Fibroblast of upper back skin (primary cell): ENCODE measurements at places on chromosomes 12 and 14.
A peak's percentile ranks its signal among the peaks of the same experiment; 100 is the strongest.

DNA sequence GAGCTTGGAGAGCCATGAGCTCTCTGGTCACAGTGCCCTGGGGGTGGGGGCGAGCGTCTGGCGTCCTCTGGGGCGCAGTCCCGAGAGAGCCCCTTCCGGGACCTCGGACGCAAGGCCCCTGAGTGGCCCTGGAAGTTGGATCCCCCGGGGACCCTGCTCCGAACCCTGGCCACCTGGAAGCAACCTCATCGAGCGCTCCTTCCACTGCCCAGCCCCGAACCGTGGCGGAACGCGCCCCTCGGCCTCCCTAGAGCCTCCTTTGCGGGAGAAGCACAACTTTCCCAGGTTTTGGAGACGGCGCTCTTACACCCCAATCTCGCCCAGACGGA, 1.2 kb downstream of the NOS1 start:
- no peak for DNase-seq

DNA sequence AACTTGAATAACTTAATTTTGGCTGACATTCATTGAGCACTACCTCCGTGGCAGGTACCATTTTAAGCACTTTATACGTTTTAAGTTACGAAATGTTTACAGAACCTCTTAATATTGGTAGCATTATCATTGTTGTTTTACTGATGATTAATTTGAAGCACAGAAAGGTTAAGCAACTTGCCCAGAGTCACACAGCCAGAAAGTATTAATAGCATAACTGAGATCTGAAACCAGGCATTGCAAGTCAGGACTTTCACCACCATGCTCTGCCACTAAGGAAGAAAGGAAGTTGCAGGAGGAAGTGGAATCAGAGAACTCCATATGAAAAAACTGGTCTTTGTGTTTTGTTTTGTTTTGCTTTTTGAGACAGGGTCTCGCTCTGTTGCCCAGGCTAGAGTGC, 28.2 kb upstream of the BCAT1 start:
- DNase-seq, result no peak

- DNase-seq, result no peak
Measured at GRCh38 chr12:57936513-57936883, 4.9 kb upstream of the ATP23 start.

DNA sequence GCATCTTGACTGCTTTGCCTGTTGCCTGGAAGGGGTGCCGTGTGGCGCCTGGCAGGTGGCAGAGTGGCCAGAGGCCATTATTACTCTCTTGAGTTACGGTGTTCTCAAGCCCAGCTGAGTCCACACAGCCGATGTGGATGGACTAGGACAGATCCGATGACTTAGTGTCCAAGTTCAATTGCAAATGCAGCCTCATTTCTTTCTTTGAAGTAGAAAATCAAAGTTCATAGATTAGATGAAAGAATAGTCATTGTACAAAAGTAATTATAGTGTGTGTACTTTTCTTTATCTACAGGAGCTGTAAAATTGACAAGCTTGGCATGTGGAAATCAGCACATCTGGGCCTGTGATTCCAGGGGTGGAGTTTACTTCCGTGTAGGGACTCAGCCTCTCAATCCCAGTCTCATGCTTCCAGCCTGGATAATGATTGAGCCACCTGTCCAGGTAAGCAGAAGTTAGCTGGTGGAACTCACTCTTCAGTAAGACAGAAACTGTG, 44.7 kb downstream of the ANKRD9 start:
- DNase-seq, result no peak

DNA sequence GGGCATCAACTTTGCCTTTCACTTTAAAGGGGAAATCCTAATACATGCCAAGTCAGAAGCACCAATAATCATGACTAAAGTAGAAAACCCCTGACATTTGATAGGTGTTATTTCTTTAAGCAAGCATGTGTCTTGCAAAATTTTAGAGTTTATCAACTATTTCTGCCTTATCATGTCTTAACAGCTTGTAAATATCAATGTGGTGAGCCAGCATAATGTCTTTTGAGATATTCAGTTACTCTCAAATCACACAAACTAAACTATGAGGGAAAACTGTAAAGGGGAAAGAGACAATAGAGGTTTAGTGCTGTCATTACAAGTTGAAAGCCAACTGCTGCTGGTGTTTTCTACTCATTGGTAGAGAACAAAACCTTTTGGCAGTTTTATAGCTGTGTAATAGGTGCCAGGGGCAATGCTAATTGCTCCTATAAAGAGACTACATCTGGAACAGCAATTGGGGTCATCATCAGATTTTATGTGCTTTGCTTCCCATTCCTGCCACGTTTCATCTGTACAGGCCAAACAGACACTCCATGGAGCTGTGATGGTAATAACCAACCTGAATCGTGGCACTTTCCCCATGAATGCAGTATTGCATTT, 1027.4 kb downstream of the FSCB start:
- DNase-seq, result no peak

DNA sequence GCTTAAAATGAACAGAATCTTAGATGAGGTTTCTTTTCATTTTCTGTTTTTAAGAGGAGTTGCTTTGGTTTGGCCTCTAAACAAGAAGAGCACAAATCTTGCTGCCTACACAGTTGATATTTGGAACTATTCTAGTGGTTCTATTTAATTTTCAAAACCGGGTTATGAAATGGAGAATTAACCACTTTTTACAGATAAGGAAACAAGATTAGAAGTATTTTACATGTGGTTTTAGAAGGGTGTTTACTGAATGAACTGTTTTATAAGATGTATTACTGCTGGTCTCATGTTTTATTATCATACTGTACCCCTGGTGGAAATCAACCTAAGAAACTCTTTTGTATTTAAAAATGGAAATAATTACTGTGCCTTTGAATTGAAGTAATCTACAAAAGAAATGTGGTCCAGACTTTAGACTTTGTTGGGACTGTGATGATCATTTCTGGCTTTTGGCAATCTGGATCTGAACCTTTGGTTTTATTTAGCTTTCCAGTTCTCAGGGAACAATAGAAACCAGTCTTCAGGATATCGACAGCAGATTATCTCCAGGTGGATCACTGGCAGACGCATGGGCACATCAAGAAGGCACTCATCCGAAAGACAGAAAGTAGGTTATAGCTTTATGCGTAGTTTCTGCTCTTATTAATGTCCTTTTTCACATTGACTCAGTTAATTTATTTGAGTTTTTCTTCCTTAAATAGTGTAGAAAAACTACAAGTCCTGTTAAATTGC, 43.2 kb downstream of the TBK1 start:
- DNase-seq, result no peak

DNA sequence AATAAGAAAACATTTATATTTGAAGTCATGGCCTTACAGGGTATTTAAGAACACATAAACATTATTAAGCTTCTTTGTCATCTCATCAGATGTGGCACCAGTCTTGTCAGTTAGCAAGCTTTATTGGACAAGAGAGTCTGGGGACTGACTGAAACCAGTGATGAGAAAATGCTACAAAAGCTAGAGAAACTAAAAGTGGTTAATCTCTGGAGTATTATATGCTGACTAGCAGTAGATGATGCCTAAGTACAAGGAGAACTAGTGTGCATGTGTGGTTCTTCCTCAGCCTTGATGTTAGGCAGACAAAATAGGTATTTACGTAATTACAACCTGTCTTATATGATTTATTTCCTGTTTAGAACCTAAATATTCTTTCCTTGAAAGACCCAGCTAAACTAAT, 176.5 kb downstream of the CPNE8 start:
- no peak for DNase-seq

GRCh38 chr14:95155045-95155444, 2.3 kb downstream of the DICER1 start:
- no peak for DNase-seq

- no peak for DNase-seq
Measured at GRCh38 chr14:93688820-93689219, 99.5 kb downstream of the PRIMA1 start.

DNA sequence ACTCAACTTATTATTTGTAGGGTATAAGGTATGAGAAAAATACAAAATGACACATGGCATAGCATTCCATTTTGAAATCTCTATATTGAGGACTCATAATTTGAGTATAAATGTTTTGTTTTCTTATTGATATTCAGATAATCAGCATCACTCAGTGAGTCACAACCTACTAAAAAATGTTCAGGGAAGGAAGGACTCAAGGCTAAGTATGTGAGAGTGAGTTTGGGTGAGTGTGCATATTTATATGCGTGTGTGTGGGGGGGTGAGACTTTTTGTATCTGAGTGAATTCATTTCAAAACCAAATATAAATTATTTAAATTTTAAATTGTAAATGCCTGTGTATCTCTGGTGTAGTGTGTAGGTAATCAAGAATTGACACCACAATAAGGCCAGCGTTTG, 87.8 kb upstream of the PRKD1 start:
- no peak for DNase-seq

- no peak for DNase-seq
Measured at GRCh38 chr12:4471256-4471655, 25.6 kb upstream of the FGF6 start.

DNA sequence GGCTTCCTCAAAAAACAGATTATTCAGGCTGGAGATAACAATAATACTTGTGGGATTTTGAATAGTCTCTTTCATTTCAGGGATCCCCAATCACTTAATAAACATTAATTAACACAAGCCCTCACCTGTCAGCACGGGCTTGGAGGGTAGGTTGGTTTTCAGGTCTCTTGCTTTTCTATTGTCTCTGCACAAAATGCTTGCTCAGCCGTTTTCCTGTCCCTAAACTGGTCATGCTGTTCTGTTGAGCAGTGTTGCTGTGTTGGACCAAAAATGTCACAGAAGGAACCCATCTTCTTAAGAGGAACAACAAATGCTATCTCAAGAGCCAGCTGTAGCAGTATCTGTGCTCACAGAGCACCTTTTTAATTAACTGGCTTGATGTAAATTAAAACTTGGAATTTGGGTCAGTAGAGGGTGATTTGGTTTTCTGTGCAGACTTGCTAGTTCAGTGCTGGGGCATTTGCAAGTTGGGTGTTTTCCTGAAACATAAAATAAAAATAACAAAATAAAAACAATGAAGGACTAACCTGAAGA, 231.8 kb upstream of the CRY1 start:
- DNase-seq, result no peak

- peak; percentile 71 for DNase-seq
Measured at GRCh38 chr12:91144053-91144452, 32.8 kb upstream of the LUM start.

- no peak for DNase-seq
Measured at GRCh38 chr14:64598404-64598803, 48.6 kb downstream of the PPP1R36 start.

GRCh38 chr14:71449316-71450055, 482.7 kb upstream of the RGS6 start:
- DNase-seq, result no peak

DNA sequence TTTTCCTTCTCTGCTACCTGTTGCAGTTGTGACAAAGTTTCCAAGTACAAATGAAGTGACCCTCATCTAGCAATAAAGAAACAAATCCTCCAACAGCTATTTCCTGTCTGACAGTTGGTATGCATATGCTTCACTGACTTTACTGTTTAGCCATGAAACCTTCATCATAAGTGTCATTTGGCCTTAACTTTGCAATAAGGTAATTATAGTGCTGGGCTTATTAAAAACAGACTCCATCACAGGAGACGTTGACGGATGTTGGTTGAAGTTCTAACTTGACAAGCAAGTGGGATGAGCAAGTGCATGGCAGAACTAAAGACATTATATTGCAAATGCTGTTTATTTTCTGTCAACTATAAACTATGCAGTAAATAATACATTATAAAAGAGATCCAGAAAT, 425.2 kb downstream of the RPS29 start:
- no peak for DNase-seq

DNA sequence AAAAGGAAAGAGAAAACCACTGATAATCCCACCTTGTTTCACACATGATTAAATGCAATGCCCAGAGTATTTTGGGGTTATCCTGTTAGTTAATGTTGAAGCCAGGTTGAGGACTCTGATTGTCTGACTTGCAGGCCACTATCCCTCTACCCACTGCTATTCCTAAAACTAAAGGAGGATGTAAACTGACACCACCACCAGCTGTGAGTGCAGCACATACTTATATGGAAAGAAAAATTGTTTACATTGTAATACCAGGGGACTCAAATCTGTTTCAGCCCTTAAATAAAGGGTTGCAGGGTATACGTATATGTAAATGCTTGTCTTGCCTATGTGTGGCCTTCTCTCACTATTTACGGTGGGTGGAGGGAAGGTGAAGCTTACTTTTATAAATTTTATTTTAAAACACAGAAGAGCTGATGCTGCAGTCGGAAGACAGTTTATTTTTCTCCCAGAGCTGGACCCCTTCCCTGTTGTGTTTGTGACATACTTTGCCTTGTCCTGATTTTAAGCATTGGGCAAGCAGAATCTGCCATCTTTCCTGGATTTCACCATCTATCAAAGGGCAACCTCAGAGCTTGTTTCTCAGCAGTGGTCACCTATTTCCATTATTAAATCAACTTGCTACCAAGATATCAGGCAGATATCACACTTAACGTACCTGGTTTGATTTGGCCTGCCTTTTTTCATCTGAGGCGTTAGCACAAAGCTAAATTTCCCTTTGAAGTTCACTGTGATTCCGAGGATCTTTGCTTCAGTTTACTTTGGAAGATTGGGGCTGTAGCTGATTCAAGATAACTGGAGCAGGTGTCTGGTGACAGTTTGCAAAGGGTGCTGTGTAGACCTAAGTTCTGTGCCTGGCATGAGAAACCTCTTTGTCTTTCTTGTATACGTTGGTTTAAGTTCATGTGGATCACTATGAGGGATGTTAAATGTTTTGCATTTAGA, 25.2 kb downstream of the DAAM1 start:
- DNase-seq, result peak; percentile 57

DNA sequence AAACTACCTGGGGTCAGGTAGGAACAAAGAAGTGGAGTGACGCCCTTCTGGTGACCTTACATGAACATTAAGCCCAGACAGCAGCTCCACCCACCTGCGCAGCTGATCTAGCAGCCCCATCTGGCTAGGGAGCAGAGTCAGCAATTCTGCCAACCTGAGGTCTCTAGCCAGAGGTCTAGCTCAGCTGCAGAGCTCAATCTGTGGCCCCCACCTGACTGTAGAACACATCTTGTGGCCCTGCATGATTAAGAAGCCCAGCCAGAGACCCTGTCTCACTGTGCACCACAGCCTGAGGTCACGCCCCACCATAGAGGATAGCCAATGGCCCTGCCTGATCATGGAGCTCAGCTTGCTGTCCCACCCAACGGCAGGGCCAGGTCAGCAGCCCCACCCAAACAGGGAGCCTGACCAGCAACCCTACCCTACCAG, 50.6 kb upstream of the HIGD1C start:
- no peak for DNase-seq

DNA sequence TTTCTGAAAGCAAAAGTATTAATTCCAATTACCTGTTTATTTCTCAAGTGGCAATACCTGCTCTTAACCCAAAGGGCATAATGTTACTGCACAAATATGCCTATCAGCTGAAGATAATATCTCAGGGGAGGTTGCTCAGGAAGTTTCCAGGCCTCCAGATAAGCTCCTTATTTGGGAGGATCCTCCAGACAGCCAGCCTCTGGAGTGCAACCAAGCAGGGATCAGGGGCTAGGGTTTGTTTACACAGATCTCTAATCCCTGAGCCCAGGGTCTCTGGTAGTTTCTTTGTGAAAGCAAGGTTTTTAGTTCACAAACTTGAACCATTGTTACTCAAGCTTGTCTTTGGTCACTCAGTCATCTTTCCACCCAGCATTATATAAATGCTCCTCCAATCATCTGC, 124.4 kb downstream of the SLC38A4 start:
- DNase-seq, result no peak

- DNase-seq, result no peak
Measured at GRCh38 chr12:113244478-113244958, 23.3 kb downstream of the TPCN1 start.
